ENCODE measurements at places on chromosomes 5 and 9.
A peak's percentile ranks its signal among the peaks of the same experiment; 100 is the strongest.

GRCh38 chr5:126438267-126438666, 15.1 kb downstream of the GRAMD2B start:
- no peak for DNase-seq

GRCh38 chr9:71990466-71990865, 69.9 kb downstream of the C9orf57 start:
- DNase-seq: no peak

DNA sequence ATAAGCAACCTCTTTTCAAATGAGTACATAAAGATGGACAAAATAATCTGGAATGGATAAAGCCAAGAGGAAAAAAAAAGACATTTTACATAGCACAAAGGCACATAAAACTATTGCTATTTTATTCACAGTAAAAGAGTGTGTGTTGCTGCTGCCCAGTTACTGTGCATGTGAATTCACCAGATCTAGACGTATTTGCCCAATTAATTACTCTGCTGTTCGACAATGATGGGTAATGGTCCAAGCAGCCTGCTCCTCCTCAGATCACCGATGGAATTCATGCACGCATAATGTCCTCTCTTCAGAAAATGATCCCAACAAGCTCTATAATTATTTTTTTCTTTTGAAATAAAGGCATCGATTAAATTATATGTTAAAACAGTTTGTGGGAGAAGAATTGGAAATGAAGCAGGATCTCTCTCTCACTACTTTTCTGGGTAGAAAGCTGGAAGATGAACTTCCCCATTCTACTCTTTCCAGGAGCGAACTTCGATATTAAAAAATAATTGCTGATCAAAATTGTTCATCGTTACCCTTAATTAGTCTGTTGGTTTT, 357.4 kb upstream of the CCNH start:
- DNase-seq: no peak

GRCh38 chr9:36873247-36873875, 160.7 kb downstream of the PAX5 start:
- peak; percentile 6 for DNase-seq

- DNase-seq: no peak
Measured at GRCh38 chr5:76736679-76737556, 21.0 kb downstream of the F2R start.

DNA sequence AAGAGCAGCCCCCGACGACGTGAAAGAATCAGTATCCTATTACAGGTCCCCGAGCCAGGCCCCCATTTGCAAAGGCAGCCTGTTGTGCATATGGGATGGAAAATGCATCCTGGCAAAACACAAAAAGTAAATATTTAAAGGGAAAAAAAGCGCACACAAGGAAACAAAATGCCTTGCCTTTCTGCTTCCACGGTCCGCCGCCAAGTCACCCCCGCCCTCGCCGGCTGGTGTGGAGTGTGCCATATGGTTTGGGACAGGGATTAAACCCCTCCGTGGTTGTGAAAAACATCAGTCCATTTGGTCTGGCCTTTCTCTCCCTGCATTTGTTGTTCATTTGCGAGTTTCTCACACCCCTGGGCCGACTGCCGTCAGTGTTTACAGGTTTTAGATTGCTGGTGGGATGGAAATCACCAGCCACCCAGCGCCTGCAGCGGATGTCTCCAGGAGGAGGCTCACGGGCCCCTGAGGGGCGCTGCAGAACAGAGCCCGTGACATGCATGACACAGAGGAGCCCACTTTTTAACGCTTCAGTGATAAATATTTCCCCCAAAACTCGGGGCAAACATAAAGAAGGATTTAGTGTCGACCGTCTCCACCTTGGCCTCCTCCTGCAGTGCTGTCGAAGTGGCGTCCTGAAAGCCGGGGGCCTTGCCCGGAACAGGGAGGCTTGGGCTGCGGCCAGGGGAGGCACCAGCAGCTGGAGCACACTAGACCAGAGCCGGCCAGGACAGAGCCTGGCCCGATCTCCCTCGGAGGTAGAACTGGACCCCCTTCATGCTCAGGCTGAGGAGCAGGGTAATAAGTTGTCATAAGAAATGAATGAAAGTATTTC, 161.5 kb downstream of the HSD17B3 start:
- no peak for DNase-seq

- no peak for DNase-seq
Measured at GRCh38 chr5:124932791-124933600, 186.6 kb upstream of the ZNF608 start.

DNA sequence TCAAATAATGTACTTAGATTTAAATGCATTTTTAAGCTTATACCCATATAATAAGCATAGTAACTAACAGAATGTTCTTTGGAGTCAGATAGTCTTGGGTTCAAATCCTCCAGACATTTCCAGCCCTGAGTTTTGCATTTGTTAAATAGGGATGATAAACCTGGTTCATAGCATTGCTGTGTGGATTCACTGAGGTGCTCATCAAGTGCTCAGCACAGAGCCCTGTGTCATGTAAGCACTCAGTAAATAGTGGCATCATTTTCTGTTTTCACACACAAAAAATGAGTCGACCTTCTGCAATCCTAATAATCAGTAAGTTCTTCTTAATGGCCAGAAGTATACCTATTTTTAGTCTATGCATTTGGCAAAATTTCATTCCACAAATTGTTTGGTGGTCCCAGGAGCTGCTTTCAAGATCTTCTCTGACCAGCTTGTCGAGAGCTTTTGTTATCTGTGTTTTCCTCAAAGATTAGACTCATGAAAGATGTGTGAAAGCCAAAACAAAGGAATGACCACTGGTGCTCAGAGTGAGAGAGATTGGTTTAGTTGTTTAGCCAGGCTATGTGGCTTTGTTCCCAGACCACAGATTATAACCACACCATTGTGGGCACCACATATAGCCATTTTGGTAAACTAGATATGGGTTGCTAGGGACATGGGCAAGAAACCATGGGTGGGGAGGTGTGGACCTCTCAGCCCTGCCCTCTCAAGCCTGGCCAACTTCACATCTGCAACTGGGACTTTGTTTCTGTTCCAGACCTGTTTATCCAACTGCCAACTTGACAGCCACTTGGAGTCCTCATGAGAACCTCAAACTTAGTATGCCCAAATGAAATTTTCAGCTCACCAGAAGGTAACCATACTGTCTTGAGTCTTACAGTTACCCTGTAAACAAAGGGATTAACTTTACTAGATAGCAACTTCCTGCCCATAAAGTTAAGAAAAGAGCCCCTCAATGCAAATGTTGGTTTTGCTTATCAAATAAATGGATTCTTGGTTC, 45.0 kb downstream of the DOCK8 start:
- DNase-seq: no peak

GRCh38 chr5:51326844-51327243, 56.4 kb upstream of the ISL1 start:
- peak; percentile 19 for DNase-seq

- peak; percentile 40 for DNase-seq
Measured at GRCh38 chr5:114449860-114450421, 88.1 kb downstream of the KCNN2 start.

GRCh38 chr9:6449645-6450044, 36.6 kb downstream of the UHRF2 start:
- no peak for DNase-seq

- DNase-seq: no peak
Measured at GRCh38 chr9:105286098-105286497, 41.6 kb downstream of the SLC44A1 start.

- no peak for DNase-seq
Measured at GRCh38 chr5:146238973-146239372, 35.6 kb downstream of the RBM27 start.

- no peak for DNase-seq
Measured at GRCh38 chr5:170070556-170071412, 34.9 kb upstream of the FOXI1 start.

DNA sequence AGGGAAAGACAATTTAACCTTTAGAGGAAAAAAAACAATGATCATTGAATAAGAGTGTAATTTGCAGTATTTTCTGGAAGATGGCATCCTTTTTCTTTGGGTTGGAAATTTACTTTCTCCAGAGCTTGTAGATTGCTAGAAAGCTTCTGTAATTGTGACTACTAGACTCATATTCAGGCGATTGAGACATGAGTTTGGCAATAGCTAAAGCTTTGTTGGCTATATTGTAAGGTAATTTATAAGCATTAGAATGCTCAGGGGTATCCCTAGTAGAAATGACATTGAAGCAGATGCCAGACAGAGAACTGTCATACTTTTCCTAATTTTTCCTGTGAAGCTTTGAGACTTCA, 115.3 kb downstream of the UNC13B start:
- no peak for DNase-seq

DNA sequence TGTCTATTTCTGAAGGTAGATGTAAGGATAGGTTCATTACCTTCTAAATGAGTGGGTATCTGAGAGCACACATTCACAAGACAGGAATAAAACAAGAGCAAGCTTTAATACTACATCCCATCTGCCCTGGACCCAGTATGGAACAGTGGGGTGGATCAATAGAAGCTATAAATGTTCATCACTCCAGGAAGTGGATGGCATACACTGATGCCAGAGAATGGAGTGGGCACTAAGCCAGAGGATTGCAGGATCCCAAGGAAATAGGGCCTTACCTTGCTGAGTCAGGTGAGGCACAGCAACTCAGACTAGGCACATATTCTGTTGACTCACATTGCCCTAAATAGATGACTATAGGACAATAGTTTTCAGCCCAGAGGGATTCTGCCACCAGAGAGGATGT, 21.3 kb upstream of the COX7C start:
- no peak for DNase-seq

GRCh38 chr5:172458976-172459782, 4.9 kb upstream of the SH3PXD2B start:
- no peak for DNase-seq

DNA sequence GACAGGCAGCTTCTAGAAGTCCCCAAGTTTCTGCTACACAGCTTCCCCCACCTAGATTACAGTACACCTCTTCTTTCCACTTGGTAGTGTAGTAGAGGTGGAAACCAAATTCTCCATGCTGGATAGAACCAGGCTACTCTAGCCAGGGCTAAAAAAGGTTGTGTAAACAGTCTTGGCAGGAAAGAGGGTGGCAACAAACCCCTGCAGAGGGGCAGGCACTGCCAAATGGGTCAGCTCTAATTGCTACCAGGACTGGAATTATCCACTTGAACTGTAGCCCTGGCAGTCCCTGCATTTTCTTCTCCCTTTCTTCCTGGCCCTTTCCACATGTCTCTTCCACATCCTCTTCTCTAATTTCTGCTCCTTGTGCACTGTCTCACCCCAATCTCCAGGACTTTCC, 24.8 kb downstream of the RANBP3L start:
- peak; percentile 3 for DNase-seq

DNA sequence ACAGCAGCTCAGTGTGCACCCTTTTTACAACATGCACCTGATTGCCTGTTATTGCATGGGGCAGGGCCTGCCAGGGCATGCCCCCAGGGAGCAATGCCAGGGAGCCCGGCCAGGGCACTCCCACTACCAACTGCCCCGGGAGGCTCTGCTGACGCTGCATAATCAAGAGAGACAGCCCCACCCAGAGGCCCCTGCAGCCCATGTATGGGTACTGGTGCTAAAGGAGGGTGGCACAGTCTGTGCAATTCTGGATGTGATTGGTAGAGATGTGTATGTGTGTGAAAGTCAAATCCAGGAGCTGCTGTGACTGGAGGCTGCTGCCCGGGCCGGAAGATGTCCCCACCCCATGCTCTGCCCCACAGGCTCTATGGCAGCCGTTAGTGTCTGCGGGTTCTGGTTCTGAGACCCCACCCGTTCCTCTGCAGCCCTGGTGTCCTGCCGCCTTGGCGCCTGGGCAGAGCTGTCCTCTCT, 3.9 kb upstream of the NEURL1B start:
- peak; percentile 85 for DNase-seq

DNA sequence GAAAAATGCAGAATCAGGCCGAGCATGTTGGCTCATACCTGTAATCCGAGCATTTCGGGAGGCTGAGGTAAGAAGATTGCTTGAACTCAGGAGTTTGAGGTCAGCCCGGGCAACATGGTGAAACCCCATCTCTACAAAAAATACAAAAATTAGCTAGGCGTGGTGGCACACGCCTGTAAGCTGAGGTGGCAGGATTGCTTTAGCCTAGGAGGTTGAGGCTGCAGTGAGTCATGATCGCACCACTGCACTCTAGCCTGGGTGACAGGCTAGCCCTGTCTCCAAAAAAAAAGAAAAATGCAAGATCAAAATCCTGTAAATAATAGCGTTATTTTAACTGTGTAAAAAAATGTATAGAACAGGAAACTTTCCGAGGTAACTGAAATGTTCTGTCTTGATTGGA, 39.4 kb downstream of the RNF44 start:
- no peak for DNase-seq

DNA sequence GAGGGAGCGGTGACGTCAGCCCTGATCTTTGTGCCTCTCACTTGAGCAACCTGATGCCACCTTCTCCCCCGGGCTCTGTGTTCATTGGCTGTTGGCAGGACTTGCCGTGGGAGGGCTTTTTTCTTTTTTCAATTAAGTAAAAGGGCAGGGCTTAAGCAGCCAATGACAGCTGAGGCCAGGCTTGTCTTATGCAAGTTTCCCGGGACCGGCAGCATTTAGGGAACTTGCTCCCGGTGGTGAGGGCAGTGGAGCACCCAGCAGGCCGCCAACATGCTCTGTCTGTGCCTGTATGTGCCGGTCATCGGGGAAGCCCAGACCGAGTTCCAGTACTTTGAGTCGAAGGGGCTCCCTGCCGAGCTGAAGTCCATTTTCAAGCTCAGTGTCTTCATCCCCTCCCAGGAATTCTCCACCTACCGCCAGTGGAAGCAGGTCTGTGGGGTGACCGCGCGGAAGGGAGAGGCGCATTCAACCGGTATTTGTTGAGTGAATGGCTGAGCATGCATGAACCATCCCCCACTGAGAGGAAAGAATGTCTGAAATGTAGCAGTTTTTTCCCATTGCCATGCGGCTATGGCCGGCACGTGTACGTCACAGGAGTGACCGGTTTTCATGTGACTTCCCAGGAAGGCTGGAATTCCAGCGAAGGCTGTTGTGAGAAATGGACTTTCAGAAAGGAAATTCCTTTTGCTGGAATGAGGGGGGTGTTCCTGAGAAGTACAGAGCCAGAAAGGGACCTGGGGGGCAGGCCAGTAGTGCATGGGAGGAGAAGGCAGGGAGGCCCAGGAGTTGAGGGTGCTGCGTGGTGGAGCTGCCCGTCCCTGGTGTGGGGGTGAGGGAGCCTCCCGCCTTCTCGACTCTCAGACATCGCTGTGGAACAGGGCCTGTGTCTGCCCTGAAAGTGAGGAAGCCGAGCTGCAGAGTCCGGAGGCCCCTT, 29.0 kb downstream of the PTGES2 start:
- peak; percentile 87 for DNase-seq

DNA sequence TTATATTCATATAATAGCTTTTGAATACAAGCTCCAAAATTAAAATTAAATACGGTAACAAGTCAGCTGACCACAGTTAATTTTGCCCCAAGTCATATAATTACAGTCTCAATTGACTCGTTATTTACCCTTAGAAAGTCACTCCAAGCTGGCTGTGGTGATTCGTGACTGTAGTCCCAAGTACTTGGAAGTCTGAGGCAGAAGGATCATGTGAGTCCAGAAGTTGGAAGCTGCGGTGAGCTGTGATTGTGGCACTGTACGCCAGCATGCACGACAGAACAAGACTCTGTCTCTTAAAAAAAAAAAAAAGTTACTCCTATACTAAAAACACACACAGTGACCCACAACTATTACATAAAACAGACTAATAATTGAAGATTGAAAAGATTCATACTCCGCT, 31.6 kb upstream of the DTWD2 start:
- no peak for DNase-seq

GRCh38 chr9:72586388-72587130, 65.2 kb downstream of the TMC1 start:
- DNase-seq: no peak

GRCh38 chr5:133716532-133717183, 104.3 kb upstream of the FSTL4 start:
- DNase-seq: no peak

- DNase-seq: no peak
Measured at GRCh38 chr9:113474360-113475028, 11.0 kb downstream of the RGS3 start.
